ENCODE measurements at places on chromosomes 6 and 20.

GRCh38 chr6:11700118-11700718 is 78.4 kb downstream of the ADTRP start:
- H3K4me1 ChIP-seq, result peaks cover 4% of the 10 kb centered on the region
- H3K27me3 ChIP-seq, result no peaks in the 10 kb centered on the region
- no peak for DNase-seq
- no peak overlapping the region for H3K27ac ChIP-seq
- no peak overlapping the region for H3K4me3 ChIP-seq

- no peak overlapping the region for H3K27ac ChIP-seq
- H3K27me3 ChIP-seq, result no peaks in the 10 kb centered on the region
- H3K4me3 ChIP-seq, result no peak overlapping the region
- peaks cover 33% of the 10 kb centered on the region for H3K4me1 ChIP-seq
- no peak for DNase-seq
These were observed 118.7 kb downstream of the HFE start for GRCh38 chr6:26205625-26206574.

DNA sequence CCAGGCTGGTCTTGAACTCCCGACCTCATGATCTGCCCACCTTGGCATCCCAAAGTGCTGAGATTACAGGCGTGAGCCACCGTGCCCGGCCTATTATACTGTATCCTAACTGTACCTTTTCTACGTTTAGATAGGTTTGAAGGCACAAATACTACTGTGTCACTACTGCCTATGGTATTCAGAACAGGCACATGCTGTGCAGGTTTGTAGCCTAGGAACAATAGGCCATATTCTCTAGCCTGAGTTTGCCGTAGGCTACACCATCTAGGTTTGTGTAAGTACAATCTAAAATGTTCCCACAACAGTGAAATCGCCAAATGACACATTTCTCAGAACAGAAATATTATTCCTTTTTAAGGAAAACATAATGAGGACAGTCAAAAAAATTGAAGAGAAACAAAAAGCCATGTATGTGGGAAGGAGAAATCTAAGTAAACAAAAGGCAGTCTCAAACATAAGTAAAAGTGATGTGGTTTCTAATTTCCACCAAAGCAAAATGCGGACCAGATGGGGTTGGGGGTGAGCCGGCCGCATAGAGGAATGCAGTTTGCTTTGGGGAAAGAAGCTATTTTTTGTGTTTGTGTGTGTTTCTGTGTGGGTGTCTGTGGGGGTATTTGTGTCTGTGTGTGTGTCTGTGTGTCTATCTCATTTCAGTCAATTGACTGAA is 192.6 kb upstream of the SALL4 start:
- H3K4me3 ChIP-seq, result no peak overlapping the region
- no peaks in the 10 kb centered on the region for H3K27me3 ChIP-seq
- no peaks in the 10 kb centered on the region for H3K4me1 ChIP-seq
- no peaks in the 10 kb centered on the region for H3K36me3 ChIP-seq

DNA sequence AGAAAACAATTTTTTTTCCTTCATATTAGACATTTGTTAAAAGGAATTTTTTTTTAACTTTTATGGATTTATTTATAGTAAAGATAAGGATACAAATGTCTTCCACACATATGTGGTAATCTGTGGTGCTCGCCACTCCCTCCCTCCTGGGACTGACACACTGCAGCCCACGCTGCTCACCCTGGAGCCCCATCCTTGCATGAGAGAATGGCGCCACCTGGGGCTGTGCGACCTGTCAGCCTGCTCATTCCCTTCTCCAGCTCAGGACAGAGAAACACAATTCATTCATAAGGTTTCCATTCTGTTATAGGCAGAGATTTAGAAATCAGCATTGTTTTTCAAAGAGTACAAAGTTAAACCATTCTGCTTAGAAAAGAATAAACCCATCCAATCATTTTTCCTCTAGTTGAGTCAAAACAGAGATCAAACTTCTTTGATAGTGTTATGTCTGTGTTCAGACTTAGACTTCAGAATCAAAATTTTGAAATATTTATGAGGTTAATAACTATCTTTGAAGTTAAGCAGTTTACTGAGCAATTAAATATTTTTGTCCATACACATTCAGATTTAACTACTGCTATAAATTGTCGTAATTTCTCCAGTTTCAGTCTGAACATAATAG is 42.8 kb upstream of the DYNLRB1 start:
- no peak overlapping the region for H3K27ac ChIP-seq
- no peaks in the 10 kb centered on the region for H3K27me3 ChIP-seq
- H3K36me3 ChIP-seq, result peaks cover 29% of the 10 kb centered on the region
- DNase-seq, result peak; percentile 44
- no peak overlapping the region for H3K4me3 ChIP-seq

DNA sequence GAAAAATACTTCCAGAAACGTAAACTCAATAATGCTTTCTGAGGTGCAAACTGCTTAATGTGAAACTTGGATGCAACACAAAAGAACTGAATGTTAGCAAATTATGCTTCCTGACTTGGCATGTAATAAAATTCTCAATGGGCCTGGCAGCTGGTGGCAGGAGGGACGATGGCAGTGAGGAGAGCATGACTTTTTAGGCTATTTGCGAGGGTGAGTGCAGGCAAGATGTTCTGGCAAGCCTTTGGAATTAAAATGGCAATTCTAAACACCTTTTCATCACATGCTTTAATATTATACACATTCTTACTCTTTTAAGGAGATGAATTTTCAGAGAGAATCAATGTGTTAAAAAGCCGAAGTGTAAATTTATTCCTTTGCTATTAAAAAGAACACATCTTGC is 224.8 kb upstream of the CDH4 start:
- H3K4me1 ChIP-seq, result no peaks in the 10 kb centered on the region
- no peaks in the 10 kb centered on the region for H3K36me3 ChIP-seq
- H3K27ac ChIP-seq, result no peak overlapping the region
- H3K27me3 ChIP-seq, result no peaks in the 10 kb centered on the region
- no peak overlapping the region for H3K4me3 ChIP-seq
- DNase-seq, result no peak

GRCh38 chr6:31692886-31693285 is 10.2 kb downstream of the ABHD16A start:
- DNase-seq, result no peak
- no peaks in the 10 kb centered on the region for H3K27me3 ChIP-seq
- peaks cover 8% of the 10 kb centered on the region for H3K4me1 ChIP-seq
- no peak overlapping the region for H3K4me3 ChIP-seq
- H3K27ac ChIP-seq, result peak overlapping the region; percentile 34
- H3K36me3 ChIP-seq, result peaks cover 10% of the 10 kb centered on the region

DNA sequence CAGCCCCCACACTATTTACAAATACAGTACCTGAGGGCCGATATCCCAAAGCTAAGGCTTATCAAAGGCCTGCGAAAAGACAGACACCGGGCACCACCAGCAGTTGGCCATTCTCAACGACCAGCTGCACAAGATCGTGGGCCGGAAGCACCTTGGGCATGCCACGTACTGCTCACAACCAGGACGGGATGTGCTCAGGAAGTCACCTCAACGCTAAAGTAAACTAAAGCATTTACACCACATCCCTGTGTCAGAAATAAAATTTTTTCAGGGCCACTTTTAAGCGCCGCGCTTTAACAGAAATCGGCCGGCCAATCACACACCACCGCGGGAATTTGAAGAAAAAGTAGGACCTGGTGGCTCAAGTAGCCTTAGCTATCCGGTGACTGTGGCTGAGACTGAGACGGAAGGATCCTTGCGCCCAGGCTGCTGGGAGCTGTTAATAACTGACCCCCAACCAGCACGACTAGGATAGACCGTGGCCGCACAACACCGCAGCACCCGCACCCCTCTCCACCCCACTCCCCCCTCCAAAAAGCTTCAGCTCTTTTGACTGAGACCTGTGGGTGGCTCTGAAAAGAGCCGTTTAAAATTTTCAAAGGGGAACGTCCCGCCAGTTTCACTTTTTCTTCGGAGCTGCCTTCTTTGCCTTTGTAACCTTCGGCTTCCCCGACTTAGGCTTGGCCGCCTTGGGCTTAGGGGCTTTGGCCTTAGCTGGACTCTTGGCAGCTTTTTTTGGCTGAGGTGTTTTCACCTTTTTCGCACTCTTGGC is 131.2 kb upstream of the BTN3A2 start:
- H3K4me1 ChIP-seq, result peaks cover 37% of the 10 kb centered on the region
- peak; percentile 78 for DNase-seq
- no peaks in the 10 kb centered on the region for H3K27me3 ChIP-seq
- peaks cover 7% of the 10 kb centered on the region for H3K36me3 ChIP-seq
- H3K4me3 ChIP-seq, result peak overlapping the region; percentile 94
- H3K27ac ChIP-seq, result peak overlapping the region; percentile 100

DNA sequence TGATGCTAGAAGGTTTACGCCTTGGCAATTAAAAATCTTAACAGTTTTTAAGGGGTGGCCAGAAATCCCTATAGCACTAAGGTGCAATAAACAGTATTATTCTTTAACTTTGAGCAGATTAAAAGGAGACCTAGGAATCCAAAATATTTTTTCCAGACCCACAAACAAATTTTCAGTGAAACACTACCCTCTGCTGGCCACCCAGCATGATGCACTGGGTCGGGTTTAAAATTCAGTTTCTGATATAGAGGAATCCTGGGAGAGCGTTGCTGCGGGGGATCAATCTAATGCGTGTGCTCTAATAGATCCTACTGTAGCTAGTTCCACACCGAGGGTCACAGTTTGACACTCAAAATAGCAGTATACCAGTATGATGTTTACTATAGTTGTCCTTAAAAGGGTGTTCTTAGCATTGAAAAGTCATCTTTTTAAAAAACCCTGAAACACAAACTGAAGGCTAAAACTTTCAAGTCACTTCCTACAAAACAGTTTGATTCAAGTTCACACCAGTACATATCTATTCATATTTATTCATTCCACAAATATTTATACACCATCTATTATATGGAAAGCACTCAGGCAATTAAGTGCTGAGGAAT is 10.2 kb downstream of the UBE3D start:
- H3K4me3 ChIP-seq, result no peak overlapping the region
- H3K4me1 ChIP-seq, result peaks cover 2% of the 10 kb centered on the region
- peaks cover 2% of the 10 kb centered on the region for H3K36me3 ChIP-seq
- no peak for DNase-seq
- no peaks in the 10 kb centered on the region for H3K27me3 ChIP-seq

GRCh38 chr6:50030777-50031562 is 9.2 kb upstream of the DEFB110 start:
- no peaks in the 10 kb centered on the region for H3K4me1 ChIP-seq
- no peak for DNase-seq
- no peaks in the 10 kb centered on the region for H3K27me3 ChIP-seq
- H3K36me3 ChIP-seq, result no peaks in the 10 kb centered on the region

DNA sequence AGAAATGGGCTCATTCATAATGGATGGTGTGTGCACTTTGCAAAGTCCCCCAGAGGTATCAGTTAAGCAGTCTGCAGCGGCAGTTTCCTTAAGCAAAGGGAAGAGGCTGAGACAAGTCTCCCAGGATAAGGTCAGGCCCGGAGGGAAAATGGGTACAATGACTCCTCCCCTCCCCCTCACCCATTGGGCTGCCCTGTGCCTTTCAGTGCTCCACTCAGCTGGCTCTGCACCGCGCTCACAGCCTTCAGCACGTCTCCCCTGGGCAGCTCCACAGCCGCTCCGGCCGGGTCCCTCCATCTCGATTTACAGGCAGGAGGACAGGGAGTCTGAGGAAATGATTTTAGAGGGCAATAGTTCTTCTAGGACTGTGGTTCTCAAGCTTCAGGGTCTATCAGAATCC is 264.8 kb downstream of the LRFN2 start:
- no peak overlapping the region for H3K4me3 ChIP-seq
- H3K4me1 ChIP-seq, result peaks cover 9% of the 10 kb centered on the region
- DNase-seq, result no peak
- H3K27ac ChIP-seq, result no peak overlapping the region

DNA sequence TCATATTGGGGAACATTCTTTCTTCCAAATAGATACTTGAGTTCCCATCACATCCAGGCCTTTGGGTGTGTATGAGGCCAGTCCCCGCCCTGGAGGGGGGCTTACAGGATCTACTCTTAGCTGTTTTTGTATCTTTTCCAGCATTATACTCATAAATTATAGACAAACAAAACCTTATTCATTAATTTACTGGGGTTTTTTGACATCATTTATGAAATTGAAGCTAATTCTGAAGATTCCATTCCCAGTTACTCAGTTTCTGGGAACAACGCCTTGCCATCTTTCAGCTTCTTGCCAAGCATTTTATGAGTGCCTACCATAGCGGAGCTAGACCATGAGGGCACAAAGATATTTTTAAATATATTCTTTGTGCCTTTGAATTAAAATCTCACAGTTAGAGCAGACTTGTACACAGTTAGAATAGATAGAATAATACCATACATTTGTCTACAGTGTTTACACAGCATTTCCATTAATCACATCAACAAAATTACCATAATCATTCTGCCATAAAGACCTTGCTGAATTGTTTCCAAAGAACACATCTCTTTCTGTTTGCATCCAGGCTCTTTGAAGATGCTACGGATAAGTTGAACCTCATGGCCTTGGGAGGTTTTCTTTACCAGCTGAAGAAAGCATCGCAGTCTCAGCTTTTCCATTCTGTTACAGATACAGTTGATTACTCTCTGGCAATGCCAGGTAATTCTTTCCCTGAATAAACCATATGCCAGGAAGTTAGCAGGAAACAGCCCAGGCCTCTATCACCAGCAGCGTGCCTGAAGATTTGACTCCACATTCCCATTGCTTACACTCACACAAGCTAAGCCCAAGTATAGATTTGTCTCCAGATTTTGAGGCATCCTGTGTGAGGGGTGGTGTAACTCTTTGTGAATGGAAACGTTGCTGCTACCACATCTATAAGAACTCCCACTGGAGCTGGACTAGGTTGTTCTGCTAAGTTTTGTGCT is 75.4 kb upstream of the PBOV1 start:
- no peaks in the 10 kb centered on the region for H3K36me3 ChIP-seq
- peaks cover 3% of the 10 kb centered on the region for H3K4me1 ChIP-seq
- H3K4me3 ChIP-seq, result no peak overlapping the region
- DNase-seq, result no peak
- H3K27me3 ChIP-seq, result no peaks in the 10 kb centered on the region

- no peaks in the 10 kb centered on the region for H3K27me3 ChIP-seq
- H3K4me3 ChIP-seq, result no peak overlapping the region
- no peak overlapping the region for H3K27ac ChIP-seq
- H3K36me3 ChIP-seq, result peaks cover 49% of the 10 kb centered on the region
- DNase-seq, result no peak
These were observed 26.5 kb downstream of the PANK2 start for GRCh38 chr20:3915691-3916090.

- no peaks in the 10 kb centered on the region for H3K27me3 ChIP-seq
- H3K4me3 ChIP-seq, result no peak overlapping the region
- H3K27ac ChIP-seq, result peak overlapping the region; percentile 41
- DNase-seq, result no peak
These were observed 61.8 kb downstream of the RPP40 start for GRCh38 chr6:4941782-4942672.

DNA sequence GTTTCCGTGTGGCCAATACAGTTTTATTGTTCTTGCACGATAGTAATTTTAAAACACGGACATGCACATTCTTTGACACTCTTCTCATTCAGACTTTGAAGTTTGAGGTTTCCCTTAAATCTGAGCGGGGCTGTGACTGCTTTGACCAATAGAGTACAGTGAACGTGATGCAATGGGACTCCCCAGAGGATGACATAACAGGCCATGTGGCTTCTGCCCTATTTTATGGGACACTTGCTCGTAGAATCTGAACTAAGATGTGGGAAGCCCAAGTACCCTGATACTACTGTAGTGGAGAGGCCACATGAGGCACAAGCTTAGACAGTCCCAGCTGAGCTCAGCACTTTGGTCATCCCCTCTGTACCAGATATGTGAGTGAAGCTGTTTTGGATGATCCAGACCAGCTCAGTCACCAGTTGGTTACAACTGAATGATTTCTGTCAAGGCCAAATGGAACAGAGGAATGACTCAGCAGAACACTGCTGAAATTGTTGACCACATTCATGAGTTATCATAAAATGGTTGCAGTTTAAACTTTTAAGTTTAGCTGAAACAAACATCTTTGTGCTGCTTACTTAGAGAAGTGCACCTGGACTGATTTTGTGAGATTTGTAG is 279.4 kb downstream of the RFPL4B start:
- H3K27me3 ChIP-seq, result no peaks in the 10 kb centered on the region
- H3K4me3 ChIP-seq, result no peak overlapping the region
- no peak for DNase-seq

Measured in activated naive CD8-positive, alpha-beta T cell treated with anti-CD3 and anti-CD28 coated beads, Interleukin-2, amount 10 ng/mL, durations not matched to agents 7 days and 5 days (primary cell).